ENCODE measurements at places on chromosomes 2 and 18. TPM values are rescaled to one million over a fixed set of nuclear protein-coding genes. Genes with fewer than 3 reads are reported as not detected.

DNA sequence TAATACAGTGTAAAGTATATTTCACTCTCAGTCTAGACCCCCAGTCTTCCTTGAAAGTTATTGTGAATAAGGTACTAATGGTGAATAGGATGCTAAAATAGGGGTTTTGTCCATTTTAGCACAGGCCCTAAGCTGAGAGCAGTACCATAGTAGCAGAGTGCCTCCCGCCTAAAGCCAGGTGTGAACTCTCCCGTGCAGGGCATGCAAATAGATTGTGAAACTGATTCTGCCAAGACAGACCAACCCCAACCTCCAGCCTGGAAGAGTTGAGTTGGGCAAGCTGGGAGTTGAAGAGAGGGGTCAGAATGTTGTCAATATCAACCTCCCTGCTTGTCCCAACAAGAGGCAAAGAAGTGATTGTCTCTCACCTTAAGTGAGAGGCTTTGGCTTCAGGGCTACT lies 97.4 kb upstream of the CYRIA start:
- no peaks in the 10 kb centered on the region for H3K4me1 ChIP-seq
- H3K36me3 ChIP-seq: no peaks in the 10 kb centered on the region
- peaks cover 1% of the 10 kb centered on the region for H3K27me3 ChIP-seq
- H3K27ac ChIP-seq: no peak overlapping the region
- H3K4me3 ChIP-seq: no peak overlapping the region
- no peak for DNase-seq

Gene ABCB6
- 32.9 TPM for total RNA-seq

DNA sequence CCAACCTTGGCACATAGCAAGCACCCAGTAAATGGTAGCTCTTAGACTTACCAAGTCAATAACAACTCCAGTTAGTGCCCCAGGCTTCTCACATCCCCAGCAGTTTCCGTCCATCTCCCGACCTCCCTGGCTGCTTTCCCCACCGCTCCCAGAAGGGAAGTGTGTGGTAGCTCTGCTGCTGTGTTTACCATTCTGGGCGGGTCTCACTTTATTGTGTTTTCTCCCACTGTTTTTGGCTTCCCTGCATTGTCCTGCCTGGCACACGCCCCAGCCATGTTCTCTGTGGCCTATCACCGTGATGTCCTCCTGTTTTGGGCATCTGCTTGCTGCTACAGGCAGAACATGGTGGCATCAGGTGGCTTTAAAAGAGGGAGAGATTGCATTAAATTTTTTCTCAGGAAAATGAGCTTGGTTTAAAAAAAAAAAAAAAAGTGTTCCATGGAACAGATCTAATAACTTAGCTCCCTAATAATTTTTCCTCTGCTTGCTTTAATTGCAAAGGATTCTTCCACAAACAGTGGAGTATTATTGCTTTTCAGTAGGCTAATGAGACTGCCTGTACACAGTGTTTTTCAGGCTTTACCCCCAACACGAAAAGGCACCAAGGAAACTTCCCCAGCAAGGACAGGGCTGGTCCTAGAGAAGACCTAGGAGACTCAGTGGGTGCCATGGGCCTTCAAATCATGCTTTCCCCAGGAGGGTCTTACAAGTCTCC lies 8.0 kb upstream of the COX7A2L start:
- H3K4me3 ChIP-seq: no peak overlapping the region
- peaks cover 4% of the 10 kb centered on the region for H3K27me3 ChIP-seq
- peaks cover 9% of the 10 kb centered on the region for H3K4me1 ChIP-seq
- DNase-seq: no peak
- H3K36me3 ChIP-seq: no peaks in the 10 kb centered on the region

Gene LIPG
- total RNA-seq: 0.88 TPM

Gene ARL4C
- 66.3 TPM for total RNA-seq

Gene DAW1
- not detected for total RNA-seq

Data from activated T-helper 1 cell treated with anti-CD3 and anti-CD28 coated beads, Interleukin-12 subunit alpha, Interleukin-12 subunit beta, Interleukin-2, Interleukin-4 antibody, amounts not matched to agents 30 ng/mL and 10 ng/mL and 1 ng/mL, durations not matched to agents 14 hours and 24 hours and 36 hours (primary cell).